ENCODE measurements at places on chromosomes 16 and 17.

- DNase-seq = no peak
These were observed 19.9 kb downstream of the NQO1 start for GRCh38 chr16:69706256-69706974.

GRCh38 chr17:2420176-2420575 is 19.3 kb upstream of the MNT start:
- DNase-seq = no peak

DNA sequence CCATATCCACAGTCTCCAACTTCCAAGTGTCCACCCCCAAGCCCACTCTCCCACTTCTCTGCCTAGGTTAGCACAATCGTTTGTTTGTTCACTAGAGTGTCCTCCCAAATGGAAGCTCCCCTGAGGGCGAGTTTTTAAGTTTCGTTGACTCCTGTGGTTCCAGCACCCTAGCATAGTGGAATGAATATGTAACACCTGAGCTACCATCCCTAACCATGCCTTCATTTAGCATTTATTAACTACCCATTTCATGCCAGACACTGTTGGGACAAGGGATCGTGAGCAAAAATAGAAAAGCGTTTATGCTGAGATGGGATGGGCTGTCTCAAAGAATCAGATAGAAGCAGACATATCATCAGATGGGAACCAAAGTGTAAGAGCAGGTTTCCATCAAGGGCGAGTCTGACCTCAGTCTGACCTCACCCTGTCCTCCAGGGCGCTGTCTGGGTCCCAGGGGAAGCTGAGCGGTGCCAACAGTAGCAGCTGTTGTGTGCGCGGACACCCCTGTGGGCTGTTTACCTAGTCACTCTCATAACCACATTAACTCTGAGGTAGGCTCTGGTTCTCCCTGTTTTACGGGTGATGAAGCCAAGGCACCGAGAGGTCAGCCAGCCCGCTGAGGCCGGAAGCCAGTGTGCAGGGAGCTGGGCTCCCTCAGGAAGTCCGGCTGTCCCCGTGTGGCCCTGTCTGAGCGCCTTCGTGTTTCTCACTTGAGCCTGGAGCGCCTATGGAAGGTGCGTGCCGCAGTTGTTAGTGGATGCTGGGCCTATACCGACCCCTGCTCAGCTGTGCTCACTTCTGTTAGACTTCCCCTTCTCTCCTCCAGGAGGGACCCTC is 6.2 kb downstream of the CNP start:
- DNase-seq = no peak

GRCh38 chr17:40801157-40801556 is 1.4 kb upstream of the KRT28 start:
- DNase-seq = no peak

DNA sequence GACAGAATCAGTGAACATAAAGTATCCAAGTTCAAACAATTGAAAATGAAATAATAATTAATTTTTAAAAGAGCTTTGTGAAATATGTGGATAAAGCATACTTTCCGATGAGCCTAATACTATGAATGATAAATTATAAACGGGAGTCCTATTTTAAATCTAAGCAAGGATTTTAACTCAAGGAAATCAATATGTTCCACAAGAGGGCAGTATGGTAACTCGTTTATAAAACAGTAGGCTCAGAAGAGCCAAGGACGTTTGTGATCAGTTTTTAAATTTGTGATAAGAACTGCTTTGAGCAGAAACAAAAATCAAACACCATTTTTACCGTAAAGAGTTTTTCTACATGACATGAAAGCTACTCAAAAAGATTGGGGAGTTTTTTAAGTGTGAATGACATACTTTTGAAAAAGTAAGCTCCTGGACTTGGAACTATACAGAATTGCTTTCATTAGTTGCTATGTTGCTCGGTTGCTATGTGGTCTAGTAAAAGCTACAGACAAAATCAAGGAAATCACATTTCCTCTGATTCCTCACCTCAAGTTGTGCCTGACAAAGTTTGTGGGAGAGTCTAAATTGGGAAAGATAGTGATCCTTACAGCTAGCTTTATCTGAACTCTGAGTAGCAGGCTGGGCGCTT is 11.8 kb upstream of the TEKT1 start:
- DNase-seq = peak; percentile 74

DNA sequence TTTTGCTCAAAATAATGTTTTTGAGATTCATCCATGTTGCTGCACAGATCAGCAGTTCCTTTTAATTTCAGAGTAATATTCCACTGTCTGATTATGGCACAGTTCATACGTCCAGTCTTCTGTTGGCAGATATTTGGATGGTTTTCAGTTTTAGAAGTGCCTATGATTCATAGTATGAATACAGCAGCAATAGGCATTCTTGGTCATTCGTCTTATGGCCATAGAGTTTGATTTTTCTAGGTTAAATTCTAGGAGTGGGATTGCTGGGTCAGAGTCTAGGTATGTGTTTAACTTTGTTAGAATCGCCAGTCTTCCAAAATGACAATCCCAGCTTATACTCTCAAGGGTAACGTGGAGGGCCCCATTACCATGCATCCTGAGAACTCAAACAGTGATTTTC is 11.5 kb upstream of the IL34 start:
- no peak for DNase-seq

- no peak for DNase-seq
These were observed 47.6 kb downstream of the XPO6 start for GRCh38 chr16:28164140-28164539.

DNA sequence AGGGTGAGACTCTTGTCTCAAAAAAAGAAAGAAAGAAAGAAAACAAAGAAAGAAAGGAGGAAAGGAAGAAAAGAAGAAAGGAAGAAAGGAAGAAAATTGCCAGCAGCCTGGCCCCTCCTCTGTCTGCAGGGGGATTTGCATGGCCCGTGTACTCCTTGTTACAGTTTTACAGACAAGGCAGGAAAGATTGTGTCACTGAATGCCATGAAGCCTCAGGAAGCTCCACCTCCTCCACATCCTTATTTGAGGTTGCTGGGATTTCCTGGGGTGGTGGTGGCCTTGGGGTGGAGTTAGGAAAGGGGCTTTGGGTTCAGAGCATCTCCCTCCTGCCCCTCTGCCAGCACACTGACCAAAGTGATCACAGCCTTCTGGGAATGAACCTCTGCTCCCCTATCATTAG is 23.6 kb downstream of the CFAP20 start:
- DNase-seq = no peak

- no peak for DNase-seq
These were observed 4.0 kb downstream of the MYH3 start for GRCh38 chr17:10652984-10653659.

GRCh38 chr16:25011891-25012514 is 3.2 kb downstream of the ARHGAP17 start:
- no peak for DNase-seq

DNA sequence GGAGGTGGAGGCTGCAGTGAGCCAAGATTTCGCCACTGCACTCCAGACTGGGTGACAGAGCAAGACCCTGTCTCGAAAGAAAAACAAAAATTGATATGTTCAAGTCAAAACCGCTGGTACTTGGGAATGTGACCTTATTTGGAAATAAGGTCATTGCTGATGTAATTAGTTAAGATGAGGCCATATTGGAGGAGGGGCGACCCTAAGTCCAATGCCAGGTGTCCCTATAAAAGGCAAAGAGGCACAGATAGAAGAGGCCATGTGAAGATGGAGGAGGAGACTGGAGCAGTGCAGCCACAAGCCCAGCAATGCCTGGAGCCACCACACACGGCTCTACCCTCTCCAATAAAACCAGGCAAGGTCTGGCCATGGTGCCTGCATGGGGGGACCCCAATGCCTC is 50.8 kb upstream of the JPH3 start:
- DNase-seq = no peak

DNA sequence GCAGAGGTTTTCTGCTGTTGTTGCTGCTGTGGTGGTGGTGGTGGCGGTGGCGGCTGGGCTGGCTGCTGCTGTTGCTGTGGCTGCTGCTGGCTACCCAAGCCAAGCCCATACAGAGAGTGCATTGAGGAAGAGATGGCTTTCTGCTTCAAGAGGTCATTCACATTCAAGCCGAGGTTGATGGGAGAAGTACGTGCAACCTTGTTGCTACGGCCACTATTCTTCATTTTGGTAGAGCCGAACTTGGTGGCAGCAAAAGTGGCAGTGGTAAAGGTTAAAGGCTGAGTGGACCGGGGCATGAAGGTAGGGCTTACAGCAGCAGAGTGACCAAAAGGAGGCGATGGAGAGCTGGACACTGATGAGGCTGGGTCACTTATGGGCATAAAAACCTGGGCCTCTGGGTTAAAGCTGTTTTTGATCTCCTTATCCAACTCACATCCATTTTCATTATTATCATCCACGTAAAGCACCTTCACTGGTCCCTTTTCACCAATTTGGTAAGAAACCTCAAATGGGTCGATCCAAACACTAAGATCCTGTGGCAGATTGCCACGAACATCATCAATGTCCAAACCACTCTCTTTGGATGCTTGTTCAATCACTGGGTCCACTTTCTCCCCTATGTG is 2.8 kb downstream of the TOB1 start:
- peak; percentile 41 for DNase-seq

DNA sequence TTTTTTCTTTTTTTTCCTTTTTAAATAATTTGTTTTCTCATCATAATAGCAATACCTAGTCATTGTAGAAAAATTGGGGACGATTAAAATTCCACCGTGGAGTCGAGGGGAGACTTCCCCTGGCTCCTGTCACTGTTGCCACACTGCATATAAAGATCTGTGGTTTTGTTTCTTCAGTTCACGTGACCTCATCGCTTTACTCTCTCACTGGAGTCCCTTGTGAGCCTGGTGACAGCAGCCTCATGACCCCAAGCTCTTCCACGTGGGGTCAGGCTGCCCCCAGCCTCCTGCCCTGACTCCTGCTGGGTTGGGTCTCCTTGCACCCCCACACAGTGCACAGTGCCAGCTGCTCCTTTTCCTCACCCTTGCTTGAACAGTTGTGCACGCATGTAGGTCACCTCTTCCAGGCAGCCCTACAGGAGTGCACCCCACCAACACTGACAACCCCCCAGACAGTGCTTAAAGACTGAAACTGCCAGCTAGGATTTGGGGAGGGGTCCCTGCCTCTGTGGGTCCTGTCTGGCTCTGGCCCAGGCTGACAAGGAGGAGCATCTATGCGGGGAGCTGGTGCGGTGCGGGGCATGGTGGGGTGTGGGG is 7.3 kb upstream of the METRNL start:
- DNase-seq = no peak

- DNase-seq = no peak
These were observed 36.6 kb downstream of the MPRIP start for GRCh38 chr17:17078832-17079231.

DNA sequence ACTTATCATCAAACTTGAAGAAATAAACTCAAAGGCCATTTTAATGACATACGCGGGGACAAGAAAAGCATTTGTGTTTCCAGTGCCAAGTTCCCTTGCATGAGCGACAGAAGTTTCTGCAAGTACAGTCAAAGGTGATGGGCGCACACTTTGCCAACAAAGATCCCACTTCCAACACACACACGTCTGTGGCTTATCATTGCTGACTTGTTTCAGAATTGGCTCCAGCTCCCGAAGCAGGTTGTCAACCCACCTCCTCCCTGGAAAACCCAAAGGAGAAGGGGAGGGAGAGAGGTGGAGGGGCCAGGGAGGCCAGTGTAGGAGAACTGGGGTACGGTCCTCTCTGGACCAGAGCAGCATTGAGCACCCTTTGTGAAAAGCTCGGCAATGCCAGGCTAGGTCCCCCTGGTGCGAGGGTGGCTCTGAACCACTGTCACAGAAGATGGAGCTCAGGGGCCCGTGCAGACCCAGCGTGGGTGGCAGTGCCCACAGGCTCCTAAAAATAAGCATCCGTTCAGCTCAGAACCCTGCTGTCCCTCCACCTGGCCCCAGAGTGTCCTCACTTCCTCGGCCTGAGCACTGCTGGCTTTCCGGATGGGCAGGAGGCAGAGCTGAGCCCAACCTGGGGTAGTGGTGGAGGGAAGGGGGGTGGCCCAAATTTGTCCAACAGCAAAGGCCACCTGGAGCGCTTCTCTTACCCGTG is 33.2 kb downstream of the RBFOX3 start:
- DNase-seq = no peak

- DNase-seq = no peak
These were observed 39.3 kb downstream of the IL21R start for GRCh38 chr16:27441276-27441675.

- DNase-seq = peak; percentile 68
These were observed 77.5 kb upstream of the N4BP1 start for GRCh38 chr16:48687421-48688038.

DNA sequence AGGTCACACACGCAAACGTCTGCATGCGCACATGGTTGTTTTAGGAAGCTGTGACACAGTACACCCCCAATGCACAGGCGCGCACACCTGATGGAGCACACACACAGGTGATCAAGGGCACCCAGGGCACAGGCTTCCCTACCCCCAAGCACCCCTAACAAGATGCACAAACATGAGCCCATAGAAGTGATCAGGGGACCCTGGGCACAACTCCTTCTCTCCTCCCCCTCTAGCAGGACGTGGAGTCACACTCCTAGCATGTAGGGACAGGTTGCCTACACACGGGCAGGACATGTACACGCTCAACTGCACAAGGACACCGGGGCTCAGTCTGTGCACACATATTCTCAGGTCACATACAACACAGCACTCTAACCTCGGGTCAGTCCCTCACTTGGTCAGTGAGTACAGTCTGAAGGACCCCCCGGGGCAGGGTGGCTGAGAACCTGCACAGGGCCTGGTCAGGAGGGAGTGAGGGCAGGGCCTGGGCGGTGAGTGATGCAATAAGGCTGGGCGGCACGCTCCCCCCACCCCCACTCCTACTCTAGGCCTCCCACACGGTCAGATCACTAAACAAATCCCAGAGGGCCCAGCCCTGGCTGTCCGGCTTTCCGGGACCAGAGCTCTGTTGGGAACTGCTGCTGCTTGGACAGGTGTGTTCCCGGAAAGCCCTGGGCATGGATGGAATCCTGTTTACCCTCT is 751 bp upstream of the DOC2B start:
- DNase-seq = no peak

DNA sequence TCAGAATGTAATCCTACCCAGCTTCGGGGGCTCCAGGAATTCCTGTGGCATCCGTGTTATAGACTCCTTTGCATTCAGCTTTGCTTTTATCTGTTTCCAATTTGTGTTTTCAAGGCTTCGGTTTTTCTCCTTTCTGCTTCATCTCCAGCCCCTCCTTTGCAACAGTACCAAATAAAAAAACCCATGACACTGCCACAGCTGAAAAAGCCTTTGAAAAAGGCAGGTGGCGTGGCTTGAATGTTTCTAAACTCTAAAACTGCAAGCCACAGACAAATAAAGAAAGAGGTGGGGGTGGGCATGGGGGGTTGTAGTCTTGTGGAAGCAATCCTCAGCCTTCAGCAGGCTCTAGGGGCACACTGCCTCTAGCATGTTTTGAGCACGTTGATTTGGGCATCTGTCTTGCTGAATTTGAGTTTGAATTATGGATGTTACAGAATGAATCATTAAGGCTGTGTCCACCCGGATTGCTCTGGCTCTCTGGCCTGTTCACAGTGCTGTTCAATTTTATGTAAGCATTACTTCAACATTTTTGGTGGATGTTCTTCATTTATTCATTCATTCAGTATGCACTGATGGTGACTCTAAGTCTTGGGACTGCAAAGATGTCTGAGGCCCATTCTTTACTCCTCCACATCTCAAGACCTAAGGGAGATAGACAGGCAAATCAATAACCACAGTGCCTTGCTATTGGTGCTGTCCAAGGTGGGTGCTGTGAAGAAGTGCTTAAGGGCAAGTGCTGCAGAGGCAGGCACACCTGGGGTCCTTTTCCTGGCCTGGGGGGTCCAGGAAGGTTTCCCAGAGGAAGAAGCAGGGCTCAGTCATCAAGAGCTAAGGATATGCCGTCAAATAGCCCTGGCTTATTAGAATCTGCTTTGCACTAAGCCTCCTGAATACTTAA is 77.4 kb downstream of the CDH13 start:
- DNase-seq = no peak
